ENCODE measurements at places on chromosomes 12 and 14. TPM values are rescaled to one million over a fixed set of nuclear protein-coding genes. Genes with fewer than 3 reads are reported as not detected.

CPNE6 gene
- total RNA-seq: not detected

NPAS3 gene
- not detected for total RNA-seq

TMEM106C gene
- total RNA-seq: 94.7 TPM

DNA sequence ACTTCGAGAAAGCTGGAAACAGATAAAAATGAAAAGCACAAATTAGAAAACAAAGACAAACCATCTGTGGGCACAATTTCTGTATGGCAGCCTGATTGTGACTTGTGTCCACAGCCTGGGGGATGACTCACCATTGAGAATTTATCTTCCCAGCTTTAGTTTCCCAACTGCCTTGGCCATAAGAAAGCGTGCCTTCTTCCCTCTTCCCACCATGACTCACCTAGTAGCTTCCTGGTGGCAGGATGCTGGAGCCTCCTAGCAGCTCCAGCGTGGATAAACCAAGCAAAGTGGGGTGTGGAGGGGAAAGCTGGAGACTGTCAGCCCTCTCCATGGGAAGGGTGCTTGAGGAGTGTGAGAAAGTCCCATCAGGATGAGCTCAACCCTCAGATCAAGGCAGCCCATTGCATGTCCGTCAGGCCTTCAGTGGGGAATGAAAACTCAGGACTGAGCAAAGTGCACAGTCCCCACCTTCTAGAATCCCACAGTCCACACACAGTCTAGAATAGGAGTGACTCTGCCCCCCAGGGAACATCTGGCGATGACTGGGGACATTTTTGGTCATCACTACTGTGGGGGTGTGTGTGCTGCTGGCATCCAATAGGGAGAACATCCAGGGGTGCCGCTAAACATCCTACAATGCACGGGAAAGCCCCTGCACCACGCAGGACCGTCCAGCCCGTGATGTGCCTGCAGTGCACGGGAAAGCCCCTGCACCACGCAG is 22.4 kb upstream of the SERPINA6 start:
- H3K4me1 ChIP-seq: peaks cover 54% of the 10 kb centered on the region
- peak; percentile 76 for DNase-seq
- H3K27me3 ChIP-seq: no peaks in the 10 kb centered on the region

GRCh38 chr12:22335794-22336166 is 1.3 kb upstream of the ST8SIA1 start:
- no peak for DNase-seq
- no peaks in the 10 kb centered on the region for H3K4me1 ChIP-seq
- no peak overlapping the region for H3K4me3 ChIP-seq
- no peak overlapping the region for H3K27ac ChIP-seq
- no peaks in the 10 kb centered on the region for H3K27me3 ChIP-seq
- H3K36me3 ChIP-seq: no peaks in the 10 kb centered on the region

GRCh38 chr14:94592457-94592856 is 11.2 kb downstream of the SERPINA5 start:
- no peaks in the 10 kb centered on the region for H3K4me1 ChIP-seq
- no peaks in the 10 kb centered on the region for H3K36me3 ChIP-seq
- no peaks in the 10 kb centered on the region for H3K27me3 ChIP-seq
- no peak for DNase-seq
- H3K27ac ChIP-seq: no peak overlapping the region
- no peak overlapping the region for H3K4me3 ChIP-seq

DNA sequence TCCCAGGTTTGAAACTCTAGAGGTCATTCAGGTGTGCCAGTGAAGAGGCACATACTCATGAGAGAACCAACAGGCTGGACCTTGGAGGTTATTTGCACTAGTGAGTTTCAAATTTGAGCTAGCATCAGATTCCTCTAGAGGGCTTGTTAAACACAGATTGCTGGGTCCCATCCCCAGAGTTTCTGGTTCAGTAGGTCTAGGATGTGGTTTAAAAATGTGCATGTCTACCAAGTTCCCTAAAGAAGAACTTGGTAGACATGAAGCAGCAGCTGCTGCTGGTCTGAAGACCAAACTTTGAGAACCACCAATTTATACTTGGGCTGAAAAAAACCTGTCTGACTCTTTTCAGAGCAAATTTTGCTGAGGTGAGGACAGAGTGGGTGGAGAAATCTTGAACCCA is 61.7 kb downstream of the SUSD6 start:
- no peaks in the 10 kb centered on the region for H3K4me1 ChIP-seq
- H3K27ac ChIP-seq: no peak overlapping the region
- DNase-seq: no peak
- no peaks in the 10 kb centered on the region for H3K36me3 ChIP-seq
- H3K27me3 ChIP-seq: no peaks in the 10 kb centered on the region

DNA sequence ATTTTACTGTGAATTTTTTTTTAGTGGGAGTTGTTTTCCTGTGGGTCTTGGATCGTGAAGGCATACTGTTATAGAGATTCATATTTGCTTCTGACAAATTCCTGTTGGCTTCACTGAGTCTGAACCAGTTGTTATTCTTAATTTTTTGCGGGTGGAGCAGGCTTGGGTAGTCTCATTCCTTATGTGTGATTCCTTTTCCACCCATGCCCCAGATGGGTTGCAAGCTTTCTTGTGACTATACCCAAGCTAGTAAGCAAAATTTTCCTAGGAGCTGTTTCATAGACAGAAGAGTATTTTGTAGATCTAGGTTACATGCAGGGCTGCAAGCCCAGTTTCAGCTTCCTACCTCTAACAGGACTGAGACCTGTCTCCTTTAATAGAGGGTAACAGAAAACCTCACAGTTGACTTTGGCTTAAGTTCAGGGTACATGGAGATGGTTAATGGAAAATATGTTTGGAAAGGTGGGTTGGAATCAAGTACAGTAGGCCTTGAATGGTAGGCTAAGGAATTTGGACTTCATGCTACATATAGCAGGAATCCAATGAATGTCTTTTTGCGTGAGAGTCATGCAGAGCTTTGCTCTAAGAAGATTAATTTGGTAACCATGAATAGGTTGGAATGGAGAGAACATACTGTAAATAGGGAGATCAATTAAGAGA is 29.0 kb downstream of the TRMT5 start:
- H3K36me3 ChIP-seq: no peaks in the 10 kb centered on the region
- no peak for DNase-seq

- no peaks in the 10 kb centered on the region for H3K27me3 ChIP-seq
- peak; percentile 79 for DNase-seq
- H3K27ac ChIP-seq: peak overlapping the region; percentile 62
Measured at GRCh38 chr12:10392394-10392930, 2.6 kb upstream of the KLRK1 start.
